ENCODE measurements at places on chromosomes 2 and 18.

GRCh38 chr18:54416436-54416835 lies 58.7 kb downstream of the C18orf54 start:
- DNase-seq: no peak

- no peak for DNase-seq
Observed at GRCh38 chr2:30956995-30957394, 149.7 kb upstream of the CAPN13 start.

DNA sequence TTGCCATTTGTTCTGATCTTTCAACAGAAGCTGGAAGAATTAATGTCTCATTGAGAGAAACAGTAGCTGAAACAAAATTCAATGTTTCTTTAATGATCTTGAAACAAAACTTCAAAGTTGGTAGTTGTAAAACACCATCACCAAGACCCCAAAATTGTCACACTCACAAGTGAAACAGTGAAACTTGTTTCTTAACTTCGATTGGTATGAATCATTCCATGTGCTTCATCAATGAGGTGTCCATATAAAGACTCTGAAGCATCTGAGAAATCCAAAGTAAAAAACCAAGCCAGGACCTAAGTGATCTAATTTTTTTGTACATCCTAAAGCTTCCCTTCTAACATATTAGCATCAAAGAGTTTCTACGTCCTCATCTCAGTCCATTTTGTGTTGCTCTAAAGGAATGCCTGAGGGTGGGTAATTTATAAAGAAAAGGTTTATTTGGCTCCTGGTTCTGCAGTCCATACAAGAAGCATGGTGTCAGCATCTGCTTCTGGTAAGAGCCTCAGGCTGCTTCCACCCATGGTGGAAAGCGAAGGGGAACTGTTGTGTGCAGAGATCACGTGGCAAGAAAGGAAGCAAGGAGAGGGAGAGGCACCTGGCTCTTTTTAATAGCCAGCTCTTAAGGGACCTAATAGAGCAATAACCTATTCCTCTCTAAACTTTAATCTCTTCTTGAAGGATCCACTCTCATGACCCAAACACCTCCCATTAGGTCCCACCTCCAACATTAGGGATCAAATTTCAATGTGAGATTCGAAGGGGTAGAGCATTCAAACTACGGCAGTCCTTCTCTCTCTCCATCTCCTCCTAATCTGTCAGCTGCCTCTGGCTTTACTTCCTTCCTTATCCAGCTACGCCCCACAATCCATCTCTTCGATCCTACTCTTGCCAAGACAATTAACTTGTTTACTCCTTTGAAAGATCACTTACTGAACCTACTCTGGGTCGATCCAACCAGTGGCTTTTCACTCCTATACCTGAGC lies 20.7 kb upstream of the TLK1 start:
- DNase-seq: no peak

GRCh38 chr18:31617031-31617717 lies 25.5 kb downstream of the TTR start:
- no peak for DNase-seq

DNA sequence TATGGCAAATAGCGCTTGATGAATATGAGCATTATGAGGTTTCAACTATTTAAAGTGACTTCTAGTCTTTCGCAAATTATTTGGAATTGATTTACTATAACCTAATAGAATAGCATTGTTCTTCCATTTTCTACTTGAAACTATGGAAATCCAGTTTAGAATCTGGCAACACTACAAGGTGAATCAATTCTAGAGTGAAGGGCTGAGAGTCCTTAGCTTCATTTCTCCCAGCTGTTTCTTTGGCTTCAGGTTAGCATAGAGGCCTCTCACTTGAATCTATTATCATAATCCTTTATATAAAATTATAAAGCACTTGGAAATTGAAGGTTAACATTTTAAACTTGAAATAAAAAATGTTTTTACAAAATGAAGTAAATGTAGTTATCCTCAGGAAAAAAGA lies 318.8 kb downstream of the CCDC85A start:
- DNase-seq: no peak

- DNase-seq: no peak
Observed at GRCh38 chr2:183123959-183124221, 353 bp upstream of the NUP35 start.

GRCh38 chr18:26999797-27000196 lies 134.3 kb upstream of the AQP4 start:
- DNase-seq: no peak

GRCh38 chr2:85178980-85179411 lies 45.8 kb downstream of the TCF7L1 start:
- DNase-seq: no peak

- no peak for DNase-seq
Observed at GRCh38 chr2:144115739-144116291, 404.1 kb downstream of the ZEB2 start.

Data from left cardiac atrium (tissue), 4 donors.